Activated naive CD4-positive, alpha-beta T cell (primary cell): ENCODE measurements at places on chromosomes 6 and 20.

GRCh38 chr6:123804014-123804786 is 535 bp downstream of the NKAIN2 start:
- no peak for DNase-seq

- DNase-seq: no peak
Measured at GRCh38 chr6:38067263-38067980, 247.9 kb downstream of the ZFAND3 start.

DNA sequence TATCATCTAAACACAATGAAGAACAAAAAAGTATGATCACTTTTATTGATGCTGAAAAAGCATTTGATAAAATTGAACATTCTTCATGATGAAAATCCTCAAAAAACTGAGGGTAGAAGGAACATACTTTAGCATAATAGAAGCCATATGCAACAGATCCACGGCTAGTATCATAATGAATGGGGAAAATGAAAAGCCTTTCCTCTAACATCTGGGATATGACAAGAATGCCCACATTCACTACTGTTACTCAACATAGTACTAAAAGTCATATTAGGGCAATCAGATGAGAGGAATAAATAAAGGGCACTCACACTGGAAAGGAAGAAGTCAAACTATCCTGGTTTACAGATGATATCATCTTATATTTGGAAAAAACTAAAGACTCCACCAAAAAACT is 256.6 kb downstream of the RFPL4B start:
- DNase-seq: no peak

DNA sequence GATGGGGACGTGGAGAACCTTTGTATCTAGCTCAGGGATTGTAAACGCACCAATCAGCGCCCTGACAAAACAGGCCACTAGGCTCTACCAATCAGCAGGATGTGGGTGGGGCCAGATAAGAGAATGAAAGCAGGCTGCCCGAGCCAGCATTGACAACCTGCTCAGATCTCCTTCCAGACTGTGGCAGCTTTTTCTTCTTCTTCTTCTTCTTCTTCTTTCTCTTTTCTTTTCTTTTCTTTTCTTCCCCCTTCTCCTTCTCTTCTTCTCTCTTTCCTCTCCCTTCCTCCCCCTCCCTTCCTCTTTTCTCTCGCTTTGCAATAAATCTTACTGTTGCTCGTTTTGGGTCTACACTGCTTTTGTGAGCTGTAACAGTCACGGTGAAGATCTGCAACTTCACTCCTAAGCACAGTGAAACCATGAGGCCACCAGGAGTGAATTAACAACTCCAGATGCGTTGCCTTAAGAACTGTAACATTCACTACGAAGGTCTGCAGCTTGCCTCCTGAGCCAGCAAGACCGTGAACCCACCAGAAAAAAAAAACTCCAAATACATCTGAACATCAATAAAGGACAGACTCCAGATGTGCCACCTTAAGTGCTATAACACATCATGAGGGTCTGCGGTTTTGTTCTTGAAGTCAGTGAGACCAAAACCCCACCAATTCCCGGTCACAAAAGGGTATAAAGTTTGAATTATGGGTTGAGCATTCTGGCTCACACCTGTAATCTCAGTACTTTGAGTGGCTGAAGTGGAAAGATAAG is 19.6 kb upstream of the SERPINB1 start:
- no peak for DNase-seq

DNA sequence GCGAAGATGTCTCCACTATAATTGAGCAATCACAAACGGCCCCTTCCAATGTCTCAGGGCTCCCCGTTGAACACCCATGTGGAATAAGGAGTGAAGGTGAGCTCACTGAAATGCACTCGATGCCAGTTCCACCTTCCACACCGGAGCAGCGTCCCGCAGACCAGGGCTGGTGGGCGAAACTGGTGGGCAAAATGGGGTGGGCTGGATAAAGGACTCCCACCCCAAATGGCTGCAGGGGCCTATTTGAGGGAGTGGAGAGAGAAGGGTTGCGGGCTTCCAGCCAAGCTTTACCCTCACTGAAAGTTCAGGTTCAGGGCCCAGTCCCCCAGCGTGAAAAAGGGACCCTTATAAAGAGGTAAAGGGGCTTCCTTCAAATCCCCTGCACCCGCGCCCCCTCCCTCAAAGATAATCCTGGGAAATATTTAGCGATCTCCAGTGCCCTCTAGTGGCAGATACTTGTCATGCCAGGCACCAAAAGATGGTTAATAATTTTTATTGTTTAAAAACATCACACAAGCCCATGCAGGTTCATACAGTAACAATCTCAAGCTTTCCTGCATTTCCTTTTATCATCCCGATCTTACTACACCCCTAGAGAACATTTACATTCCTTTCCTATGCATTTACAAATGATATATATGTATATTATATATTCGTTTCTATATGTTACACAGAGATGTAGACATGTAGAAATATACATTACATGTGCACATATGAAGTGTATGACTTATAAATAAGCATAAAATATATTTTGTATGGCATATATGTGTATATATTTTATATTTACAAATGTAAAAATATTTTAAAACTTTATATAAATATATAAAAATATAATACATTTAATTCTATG is 58.2 kb upstream of the NKX2-2 start:
- DNase-seq: no peak
